ENCODE measurements at places on chromosomes 16 and 17. TPM values are rescaled to one million over a fixed set of nuclear protein-coding genes. Genes with fewer than 3 reads are reported as not detected.
A peak's percentile ranks its signal among the peaks of the same experiment; 100 is the strongest.

DNA sequence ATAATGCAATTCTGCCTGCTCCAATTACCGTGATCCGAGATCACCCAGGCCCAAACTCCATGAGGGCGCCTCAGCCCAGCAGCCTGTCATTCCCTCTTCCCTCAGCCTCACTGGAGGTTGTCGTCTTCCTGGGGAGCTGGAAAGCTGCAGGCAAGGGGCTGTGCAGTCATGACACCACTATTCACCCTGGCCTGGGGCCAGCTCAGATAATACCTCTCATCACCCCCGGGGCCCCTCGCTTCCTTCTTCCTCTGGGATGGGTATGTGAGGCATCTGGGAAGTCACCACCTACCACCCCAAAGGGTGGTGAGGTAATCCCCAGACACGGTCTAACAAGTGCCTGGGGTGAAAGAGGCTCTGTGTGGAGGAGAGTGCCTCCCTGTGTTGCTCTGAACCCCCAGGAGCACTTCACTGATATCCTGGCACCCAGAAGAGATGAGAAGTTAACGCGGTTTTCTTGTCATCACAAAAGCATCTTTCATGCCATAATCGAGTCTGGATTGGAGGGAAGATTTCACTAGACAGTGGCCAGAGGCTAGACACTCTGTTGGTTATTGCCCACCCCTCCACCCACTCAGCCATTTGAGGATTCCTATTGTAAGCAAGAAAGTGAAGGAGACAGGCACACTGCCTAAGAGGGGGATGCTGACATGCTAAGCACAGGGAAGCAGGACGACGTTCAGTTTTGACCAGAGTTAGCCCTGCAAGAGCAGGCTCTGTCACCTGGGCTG, 18.4 kb downstream of the CFAP20 start:
- no peak for DNase-seq

DNA sequence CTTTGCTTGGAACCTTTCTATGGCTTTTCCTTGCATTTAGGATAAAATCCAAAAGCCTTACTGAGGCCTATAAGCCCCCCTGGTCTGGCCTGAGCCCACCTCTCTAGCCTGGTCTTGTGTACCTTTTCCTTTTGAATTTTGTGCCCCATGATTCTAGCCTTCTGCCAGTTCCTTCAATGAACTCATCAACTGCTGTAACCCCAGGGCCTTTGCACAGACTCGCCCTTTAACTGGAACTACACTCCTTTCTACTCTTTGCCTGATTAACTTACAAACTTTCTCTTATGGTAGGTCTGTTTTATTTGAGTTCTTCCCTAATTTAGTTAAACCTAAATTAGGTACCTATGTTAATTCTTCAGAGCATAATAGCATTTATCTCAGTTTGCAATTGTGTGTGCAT, 24.2 kb downstream of the GJD3 start:
- no peak for DNase-seq

DNA sequence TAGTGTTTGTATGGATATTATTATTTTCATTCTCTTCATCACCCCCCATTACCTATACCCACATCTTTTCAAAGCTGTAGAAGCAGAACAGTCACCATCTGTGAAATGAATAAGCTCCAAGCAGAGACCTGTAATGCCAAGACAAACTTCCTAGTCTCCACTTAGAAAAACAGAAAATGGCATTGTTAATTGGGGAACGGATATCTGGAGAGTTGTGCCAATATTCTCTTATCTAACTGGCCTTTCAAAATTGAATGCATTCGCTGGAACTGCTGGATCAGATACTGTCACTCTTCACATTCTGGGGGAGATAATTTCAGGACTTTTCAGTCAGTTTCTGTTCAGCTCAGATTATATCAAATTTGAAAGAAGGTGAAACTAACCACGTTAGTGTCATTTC, 464.4 kb upstream of the GOT2 start:
- no peak for DNase-seq

DNA sequence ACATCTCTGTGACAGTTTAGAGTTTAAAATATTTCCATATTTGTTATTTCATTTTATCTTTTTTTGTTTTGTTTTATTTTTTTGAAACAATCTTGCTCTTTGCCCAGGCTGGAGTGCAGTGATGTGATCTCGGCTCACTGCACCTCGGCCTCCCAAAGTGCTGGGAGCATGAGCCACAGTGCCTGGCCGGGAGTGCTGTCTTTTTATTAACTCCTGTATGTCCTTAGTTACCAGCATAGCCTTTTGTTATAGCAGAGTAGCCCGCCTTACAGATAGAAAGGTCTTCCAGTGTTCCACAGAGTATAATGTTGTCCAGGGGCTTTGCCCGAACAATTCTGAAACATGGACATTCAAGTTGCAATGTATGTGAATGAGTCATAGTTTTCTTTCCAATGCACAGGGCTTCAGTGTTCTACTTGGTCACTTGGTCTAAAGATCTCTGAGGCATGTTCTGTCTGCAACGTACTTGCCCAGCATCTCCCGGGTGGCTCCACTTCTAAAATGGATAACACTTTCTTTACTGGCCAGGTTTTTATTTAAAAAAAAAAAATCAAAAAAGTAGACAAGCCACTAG, 125.6 kb downstream of the KCNJ18 start:
- DNase-seq, result no peak

NRN1L gene
- not detected for total RNA-seq

DNA sequence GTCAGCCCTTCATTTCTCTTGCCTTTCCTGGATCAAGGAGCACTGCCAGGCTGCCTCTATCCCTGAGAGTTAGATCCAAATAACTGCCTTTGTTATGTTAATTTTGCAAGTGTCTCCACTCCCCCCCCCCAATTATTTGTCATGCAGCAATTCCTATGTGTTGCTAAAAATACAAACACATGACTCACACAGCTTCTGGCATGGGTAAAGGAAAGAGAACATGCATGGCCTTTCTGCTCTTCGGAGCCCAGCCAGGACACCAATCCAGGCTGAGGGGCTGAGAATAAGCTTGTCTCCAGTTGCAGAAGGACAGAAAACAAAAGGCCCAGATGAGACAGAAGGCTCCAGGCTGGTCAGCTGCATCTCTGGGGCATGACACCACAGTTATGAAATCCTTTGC, 148.0 kb upstream of the TNRC6C start:
- DNase-seq, result no peak

- no peak for DNase-seq
Observed at GRCh38 chr17:39627047-39627711, 427 bp downstream of the PPP1R1B start.

OTOP2 gene
- not detected for total RNA-seq

FBXO39 gene
- not detected for total RNA-seq

DNA sequence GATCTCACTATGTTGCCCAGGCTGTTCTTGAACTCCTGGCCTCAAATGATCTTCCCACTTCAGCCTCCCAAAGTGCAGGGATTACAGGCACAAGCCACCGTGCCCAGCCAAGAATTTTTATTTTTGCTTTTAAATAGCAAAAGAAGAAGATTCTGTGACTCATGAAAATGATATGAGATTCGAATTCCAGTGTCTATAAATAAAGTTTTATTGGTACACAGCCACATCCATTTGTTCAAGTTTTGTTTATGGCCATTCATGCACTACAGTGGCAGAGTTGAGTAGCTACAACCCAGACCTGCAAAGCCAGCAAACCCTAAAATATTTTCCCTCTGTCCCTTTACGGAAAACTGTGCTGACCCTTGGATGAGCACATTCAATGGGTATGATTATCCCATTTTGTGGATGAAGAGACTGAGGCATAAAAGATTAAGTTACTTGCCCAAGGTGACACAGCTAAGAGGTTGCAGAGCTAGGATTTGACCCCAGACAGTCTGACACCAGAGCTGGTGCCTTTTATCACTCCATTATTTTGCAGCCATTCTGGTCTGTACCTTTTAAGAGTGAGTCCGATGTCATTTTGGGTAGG, 34.2 kb downstream of the SCNN1G start:
- no peak for DNase-seq

DNA sequence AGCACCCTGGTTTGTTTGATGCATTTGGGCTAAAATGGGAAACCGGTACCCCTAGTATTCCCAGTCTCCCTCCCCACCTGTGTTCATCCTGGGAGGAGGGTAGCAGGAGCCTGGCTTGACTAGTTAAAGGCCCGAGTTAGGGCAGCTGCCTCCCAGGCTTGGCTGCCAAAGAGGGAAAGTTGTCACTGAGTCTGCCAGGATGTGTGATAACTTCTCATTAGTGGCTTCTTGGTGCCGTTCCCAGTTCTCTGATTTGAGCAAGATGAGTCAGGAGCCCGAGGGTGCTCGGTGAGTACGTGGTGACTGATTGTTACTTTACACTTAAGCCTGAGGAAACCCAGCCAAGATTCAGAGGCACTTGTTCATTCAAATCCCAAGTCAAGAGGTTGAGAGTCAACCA, 2.5 kb downstream of the KRT32 start:
- peak; percentile 80 for DNase-seq

RCVRN gene
- total RNA-seq, result not detected

ASPA gene
- total RNA-seq, result 0.50 TPM

DNA sequence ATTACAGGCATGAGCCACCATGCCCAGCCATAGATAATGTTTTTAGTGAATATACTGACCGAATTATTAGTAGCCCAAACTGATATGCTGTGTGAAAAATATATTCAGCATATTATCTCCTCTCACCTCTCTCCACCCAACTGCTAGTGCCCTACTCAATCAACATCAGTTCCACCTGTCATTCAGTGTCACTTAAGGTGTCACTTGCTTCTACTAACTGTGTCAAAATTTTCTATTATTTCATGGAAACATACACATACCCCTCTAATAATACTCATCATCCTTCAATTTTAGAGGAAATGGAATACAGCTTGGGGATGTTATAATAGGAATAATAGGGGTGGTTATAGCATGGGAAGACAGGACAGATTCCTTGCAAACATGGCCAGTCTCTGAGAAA, 12.6 kb downstream of the EFCAB3 start:
- no peak for DNase-seq

NOD2 gene
- total RNA-seq, result 0.40 TPM

TMC8 gene
- 1.8 TPM for total RNA-seq

DNA sequence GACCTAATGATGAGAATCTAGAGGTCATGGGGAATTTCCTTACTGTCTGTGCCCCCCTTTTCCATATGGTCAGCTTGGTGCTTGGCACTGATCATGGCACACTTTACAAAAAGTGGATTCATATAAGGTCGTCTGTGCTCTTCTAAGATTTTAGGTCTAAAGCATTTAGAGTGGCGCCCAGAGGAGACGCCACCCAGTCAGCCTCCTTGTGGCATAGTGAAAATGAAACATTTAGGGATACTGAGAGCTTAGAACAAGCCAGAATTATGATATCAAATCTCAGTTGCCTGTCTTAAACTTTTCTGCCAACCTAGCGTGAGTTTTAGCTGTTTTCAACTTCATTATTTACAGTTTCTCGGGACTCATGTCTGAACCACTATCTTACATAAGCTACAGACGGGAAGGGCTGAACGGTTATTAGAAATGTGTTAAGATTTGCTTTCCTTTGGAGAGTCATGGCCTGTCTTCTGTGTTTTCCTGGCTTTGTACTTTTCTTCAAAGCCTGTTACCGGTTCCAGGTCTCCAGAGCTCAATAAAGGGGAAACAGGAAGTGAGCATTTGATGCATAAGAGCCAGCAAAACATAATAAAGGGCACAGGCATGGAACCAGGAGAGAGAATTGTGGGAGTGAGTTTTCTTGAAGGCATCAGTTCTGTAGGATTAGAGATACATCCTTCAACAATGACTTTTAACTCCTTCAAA, 13.7 kb downstream of the ZNRF1 start:
- DNase-seq, result no peak

CCDC182 gene
- total RNA-seq, result not detected

HOXB5 gene
- 1.6 TPM for total RNA-seq

- no peak for DNase-seq
Observed at GRCh38 chr16:1444730-1445517, 568 bp upstream of the CCDC154 start.

GRCh38 chr17:57584050-57584551, 161.0 kb downstream of the CCDC182 start:
- DNase-seq, result no peak

DNA sequence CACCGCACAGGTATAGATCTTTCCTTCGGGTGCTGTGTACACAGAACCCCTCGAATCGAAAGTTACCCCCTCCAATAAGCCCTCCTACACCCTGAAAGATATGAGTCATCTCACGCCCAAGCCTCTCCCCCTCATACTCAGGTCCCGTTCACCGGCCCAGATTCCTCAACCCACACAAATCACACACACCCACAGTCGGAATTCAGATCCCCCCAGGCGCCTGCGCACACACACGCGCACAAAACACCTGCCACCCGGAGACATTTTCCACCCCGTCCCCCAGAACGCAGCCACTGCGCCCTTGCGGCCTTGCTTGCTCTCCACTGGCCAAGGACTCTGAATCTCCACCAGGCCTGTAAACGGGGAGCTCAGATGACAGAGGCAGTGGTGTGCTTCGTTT, 4.9 kb downstream of the JPH3 start:
- no peak for DNase-seq

SHMT1 gene
- total RNA-seq, result 79.9 TPM

GRCh38 chr17:5718726-5719125, 134.4 kb upstream of the NLRP1 start:
- no peak for DNase-seq

CCL17 gene
- total RNA-seq, result not detected

Data from thyroid gland (tissue), 4 donors.